Ovary (tissue), 10 donors: ENCODE measurements at places on chromosomes 3 and 15. TPM values are rescaled to one million over a fixed set of nuclear protein-coding genes. Genes with fewer than 3 reads are reported as not detected.

Gene EEF1AKMT4
- polyA plus RNA-seq, result 1.2 TPM

Gene RARRES1
- polyA plus RNA-seq, result 30.1 TPM

Gene TMEM207
- not detected for polyA plus RNA-seq

Gene C3orf18
- 17.5 TPM for polyA plus RNA-seq

Gene TM4SF4
- 4.5 TPM for polyA plus RNA-seq

Gene PLOD2
- 29.6 TPM for polyA plus RNA-seq

Gene SCN11A
- 0.04 TPM for polyA plus RNA-seq

Gene PLS1
- 0.94 TPM for polyA plus RNA-seq

Gene KCNMB2
- 7.5 TPM for polyA plus RNA-seq

Gene DNAH1
- 3.1 TPM for polyA plus RNA-seq

- no peaks in the 10 kb centered on the region for H3K4me1 ChIP-seq
- no peaks in the 10 kb centered on the region for H3K36me3 ChIP-seq
- no peaks in the 10 kb centered on the region for H3K27me3 ChIP-seq
- H3K4me3 ChIP-seq, result no peak overlapping the region
- DNase-seq, result no peak
Observed at GRCh38 chr3:154095832-154096421, 25.3 kb upstream of the ARHGEF26 start.

DNA sequence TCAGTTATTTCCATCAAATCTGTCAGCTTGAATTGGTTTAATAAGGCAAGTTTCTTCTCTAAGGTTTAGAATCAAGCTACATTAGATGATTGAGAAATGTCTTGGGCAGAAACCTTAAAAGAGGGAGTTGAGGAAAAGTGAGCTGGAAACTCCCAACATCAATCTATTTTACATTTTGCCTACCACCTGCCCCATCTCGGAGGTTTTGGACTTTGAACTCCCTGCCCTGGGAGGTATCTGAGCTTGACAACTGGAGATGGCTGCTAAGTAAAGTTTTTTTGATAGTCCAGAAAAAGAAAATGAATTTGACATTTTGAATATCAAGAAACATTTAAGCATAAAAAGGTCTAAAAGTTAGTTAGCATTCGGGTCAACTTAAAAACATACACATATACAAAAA is 234.2 kb downstream of the NFKBIZ start:
- no peak for DNase-seq

GRCh38 chr15:40100947-40101905 is 7.5 kb downstream of the BMF start:
- H3K4me3 ChIP-seq, result no peak overlapping the region
- peak overlapping the region; percentile 93 for H3K27ac ChIP-seq
- no peak for DNase-seq
- H3K4me1 ChIP-seq, result peaks cover 53% of the 10 kb centered on the region

DNA sequence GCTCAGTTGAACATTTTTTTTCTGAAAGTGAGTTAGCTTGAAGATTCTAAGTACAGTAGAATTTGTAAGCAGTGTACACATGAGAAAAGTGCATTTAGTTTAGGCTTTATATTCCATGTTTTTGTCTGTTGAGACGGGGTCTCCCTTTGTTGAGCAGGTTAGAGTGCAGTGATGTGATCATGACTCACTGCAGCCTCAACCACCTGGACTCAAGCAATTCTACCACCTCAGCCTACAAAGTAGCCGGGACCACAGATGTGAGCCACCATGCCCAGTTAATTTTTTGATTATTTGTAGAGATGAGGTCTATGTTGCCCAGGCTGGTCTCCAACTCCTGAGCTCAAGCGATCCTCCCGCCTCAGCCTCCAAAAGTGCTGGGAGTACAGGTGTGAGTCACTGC is 5.3 kb upstream of the CSNK1G1 start:
- no peaks in the 10 kb centered on the region for H3K27me3 ChIP-seq
- H3K4me3 ChIP-seq, result no peak overlapping the region
- H3K36me3 ChIP-seq, result no peaks in the 10 kb centered on the region
- no peaks in the 10 kb centered on the region for H3K4me1 ChIP-seq
- DNase-seq, result no peak

- no peak overlapping the region for H3K4me3 ChIP-seq
- no peak for DNase-seq
- H3K4me1 ChIP-seq, result no peaks in the 10 kb centered on the region
Observed at GRCh38 chr15:48861813-48862431, 16.0 kb upstream of the EID1 start.

- H3K4me3 ChIP-seq, result no peak overlapping the region
- no peak for DNase-seq
- no peak overlapping the region for H3K27ac ChIP-seq
- H3K36me3 ChIP-seq, result no peaks in the 10 kb centered on the region
- no peaks in the 10 kb centered on the region for H3K4me1 ChIP-seq
- H3K27me3 ChIP-seq, result no peaks in the 10 kb centered on the region
Observed at GRCh38 chr3:100538339-100538706, 45.9 kb downstream of the TMEM45A start.

- H3K4me1 ChIP-seq, result peaks cover 16% of the 10 kb centered on the region
- H3K4me3 ChIP-seq, result no peak overlapping the region
- no peaks in the 10 kb centered on the region for H3K27me3 ChIP-seq
- no peak for DNase-seq
- no peak overlapping the region for H3K27ac ChIP-seq
Observed at GRCh38 chr3:10196389-10197052, 31.8 kb downstream of the IRAK2 start.

DNA sequence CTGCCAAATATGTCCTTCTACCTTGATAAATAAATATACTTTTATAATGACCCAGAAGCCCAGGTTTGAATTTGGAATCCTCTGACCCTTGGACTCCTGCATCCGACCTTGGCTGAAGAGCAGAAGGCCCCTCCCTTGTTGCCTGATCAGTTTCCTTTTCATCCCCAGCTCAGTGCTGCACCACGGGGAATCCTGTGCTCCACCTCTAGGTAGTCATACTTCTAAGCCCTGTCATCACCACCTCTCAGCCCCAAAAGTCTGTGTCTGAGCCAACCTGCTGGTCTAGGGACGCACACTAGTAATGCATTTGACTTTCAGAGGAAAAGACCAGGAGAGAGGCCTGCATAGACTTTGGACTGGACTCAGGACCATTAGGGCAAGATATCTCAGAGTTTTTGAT is 310.6 kb downstream of the NLGN1 start:
- no peaks in the 10 kb centered on the region for H3K36me3 ChIP-seq
- H3K4me3 ChIP-seq, result no peak overlapping the region
- H3K27me3 ChIP-seq, result no peaks in the 10 kb centered on the region
- H3K4me1 ChIP-seq, result no peaks in the 10 kb centered on the region

DNA sequence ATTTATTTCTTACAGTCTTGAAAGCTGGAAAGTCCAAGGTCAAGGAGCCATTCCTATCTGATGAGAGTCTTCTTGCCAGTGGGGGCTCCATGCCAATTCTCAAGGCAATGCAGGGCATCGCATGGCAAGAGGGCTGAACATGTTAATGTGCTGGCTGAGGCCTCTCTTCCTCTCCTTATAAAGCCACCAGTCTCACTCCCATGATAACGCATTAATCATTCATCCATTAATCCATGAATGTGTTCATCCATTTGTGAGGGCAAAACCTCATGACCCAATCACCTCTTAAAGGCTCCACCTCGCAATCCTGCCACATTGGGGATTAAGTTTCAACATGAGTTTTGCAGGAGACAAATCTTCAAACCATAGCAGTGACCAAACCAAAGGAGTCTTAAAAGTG is 118.3 kb downstream of the PROS1 start:
- H3K4me3 ChIP-seq, result no peak overlapping the region
- H3K27me3 ChIP-seq, result no peaks in the 10 kb centered on the region
- no peaks in the 10 kb centered on the region for H3K36me3 ChIP-seq
- no peaks in the 10 kb centered on the region for H3K4me1 ChIP-seq
- DNase-seq, result no peak

- no peak for DNase-seq
- H3K36me3 ChIP-seq, result no peaks in the 10 kb centered on the region
- H3K4me1 ChIP-seq, result peaks cover 4% of the 10 kb centered on the region
- no peaks in the 10 kb centered on the region for H3K27me3 ChIP-seq
Observed at GRCh38 chr3:123750659-123751420, 133.3 kb downstream of the MYLK start.

DNA sequence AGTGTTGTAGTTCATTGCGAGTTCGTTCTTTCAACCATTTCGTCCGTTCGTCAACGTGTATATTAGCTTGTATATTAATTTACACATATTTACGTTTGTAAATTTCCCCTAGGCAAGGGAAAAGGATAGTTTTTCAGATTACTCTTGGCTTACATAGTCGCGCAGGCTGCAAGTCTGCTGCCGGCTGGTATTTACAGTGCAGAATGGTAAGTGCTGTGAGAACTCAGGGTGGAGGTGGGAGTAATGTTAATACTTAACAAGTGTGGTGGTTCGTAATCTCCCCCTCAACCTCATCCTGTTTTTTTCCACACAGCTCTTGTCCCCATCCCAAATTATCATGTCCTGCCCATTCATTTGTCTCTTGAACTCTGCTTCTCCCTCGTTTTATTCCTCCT is 766 bp downstream of the FAM98B start:
- no peak for DNase-seq
- peaks cover 3% of the 10 kb centered on the region for H3K4me1 ChIP-seq
- H3K27me3 ChIP-seq, result no peaks in the 10 kb centered on the region
- no peaks in the 10 kb centered on the region for H3K36me3 ChIP-seq
- H3K27ac ChIP-seq, result peak overlapping the region; percentile 83

- no peaks in the 10 kb centered on the region for H3K27me3 ChIP-seq
- DNase-seq, result no peak
- no peak overlapping the region for H3K27ac ChIP-seq
- H3K4me3 ChIP-seq, result no peak overlapping the region
Observed at GRCh38 chr3:133535971-133536881, 37.3 kb upstream of the CDV3 start.

DNA sequence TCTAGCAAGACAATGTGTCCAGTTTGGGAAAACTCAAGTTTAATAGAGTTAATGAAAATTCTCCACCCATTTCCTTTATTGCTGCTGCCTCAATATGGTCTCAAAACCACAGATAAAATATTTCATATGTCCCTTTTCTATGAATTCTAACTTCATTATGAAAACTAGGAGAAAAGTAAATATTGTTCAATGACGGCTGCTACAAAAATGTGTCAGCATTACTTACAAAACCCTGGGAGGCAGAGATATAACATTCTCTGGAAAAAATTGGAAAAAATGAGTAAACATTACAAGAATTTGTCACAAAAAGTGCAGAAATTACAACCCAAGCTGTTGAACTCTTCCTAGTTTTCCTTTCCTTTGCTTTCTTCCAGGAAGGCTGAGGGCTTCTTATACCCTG is 22.2 kb upstream of the FBN1 start:
- DNase-seq, result no peak
- H3K36me3 ChIP-seq, result no peaks in the 10 kb centered on the region
- no peaks in the 10 kb centered on the region for H3K27me3 ChIP-seq
- no peaks in the 10 kb centered on the region for H3K4me1 ChIP-seq

GRCh38 chr15:80483725-80484161 is 79.6 kb downstream of the ARNT2 start:
- H3K27ac ChIP-seq, result no peak overlapping the region
- H3K4me3 ChIP-seq, result no peak overlapping the region
- H3K36me3 ChIP-seq, result no peaks in the 10 kb centered on the region
- no peak for DNase-seq
- no peaks in the 10 kb centered on the region for H3K27me3 ChIP-seq

GRCh38 chr3:120039642-120040610 is 54.3 kb downstream of the GSK3B start:
- no peaks in the 10 kb centered on the region for H3K27me3 ChIP-seq
- no peak for DNase-seq
- H3K36me3 ChIP-seq, result no peaks in the 10 kb centered on the region

GRCh38 chr15:49830391-49830790 is 209.5 kb downstream of the DTWD1 start:
- no peaks in the 10 kb centered on the region for H3K4me1 ChIP-seq
- H3K4me3 ChIP-seq, result no peak overlapping the region
- H3K36me3 ChIP-seq, result no peaks in the 10 kb centered on the region
- no peak for DNase-seq
